ENCODE measurements at places on chromosomes 7 and 10.

DNA sequence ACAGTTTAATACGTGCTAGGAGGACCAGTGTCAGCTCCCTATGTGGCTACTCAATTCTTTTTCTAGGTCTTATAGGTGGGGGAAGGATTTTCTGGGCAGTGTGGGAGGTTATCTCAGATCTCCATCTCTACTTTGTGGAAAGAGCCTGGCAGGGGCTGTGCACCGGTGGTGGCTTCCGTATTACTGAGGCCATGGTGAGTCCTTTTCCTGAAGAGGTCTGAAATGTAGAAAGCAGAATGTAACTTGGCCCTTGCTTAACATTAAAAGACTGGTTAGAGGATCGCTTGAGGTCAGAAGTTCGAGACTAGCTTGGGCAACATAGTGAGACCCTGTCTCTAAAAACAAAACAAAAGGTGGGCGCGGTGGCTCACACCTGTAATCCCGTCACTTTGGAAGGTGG lies 2.7 kb upstream of the TPST1 start:
- DNase-seq = no peak

DNA sequence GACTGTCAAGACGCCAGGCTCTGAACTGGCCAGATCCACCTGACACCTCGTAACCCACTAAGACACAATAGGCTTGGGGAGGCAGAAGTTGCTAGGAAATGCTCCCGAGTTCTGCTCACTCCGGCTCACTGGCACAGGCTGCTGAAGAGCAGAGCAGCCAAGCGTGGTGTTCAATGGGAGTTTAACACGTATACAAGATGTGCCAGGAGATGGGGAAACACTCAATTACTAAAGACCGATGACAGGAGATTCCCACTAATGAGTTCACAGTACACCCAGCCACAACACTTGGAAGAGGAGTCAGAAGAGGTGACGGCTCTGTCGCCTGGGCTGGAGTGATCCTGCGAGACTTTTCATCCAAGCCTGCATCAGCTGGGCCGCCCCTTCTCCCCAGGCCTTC lies 303.4 kb downstream of the GFRA1 start:
- no peak for DNase-seq

DNA sequence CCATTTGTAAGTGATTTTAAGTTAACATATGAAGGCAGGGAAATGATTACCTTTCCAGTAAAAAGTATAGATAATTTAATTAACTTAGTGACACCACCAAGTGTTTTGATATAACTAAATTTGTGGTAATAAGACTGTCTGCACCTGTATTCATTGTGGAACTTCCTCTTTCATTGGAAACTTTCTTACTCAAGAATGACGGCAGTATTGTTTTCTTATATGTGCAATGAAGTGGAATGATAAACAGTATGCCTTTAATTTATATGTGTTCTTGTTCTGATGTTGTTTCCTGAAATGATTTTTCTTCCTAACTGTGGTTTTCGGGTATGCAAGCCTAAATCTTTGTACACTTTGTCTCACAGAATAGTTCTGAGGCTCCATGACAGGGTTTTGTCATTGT lies 46.4 kb downstream of the CASD1 start:
- DNase-seq = no peak

DNA sequence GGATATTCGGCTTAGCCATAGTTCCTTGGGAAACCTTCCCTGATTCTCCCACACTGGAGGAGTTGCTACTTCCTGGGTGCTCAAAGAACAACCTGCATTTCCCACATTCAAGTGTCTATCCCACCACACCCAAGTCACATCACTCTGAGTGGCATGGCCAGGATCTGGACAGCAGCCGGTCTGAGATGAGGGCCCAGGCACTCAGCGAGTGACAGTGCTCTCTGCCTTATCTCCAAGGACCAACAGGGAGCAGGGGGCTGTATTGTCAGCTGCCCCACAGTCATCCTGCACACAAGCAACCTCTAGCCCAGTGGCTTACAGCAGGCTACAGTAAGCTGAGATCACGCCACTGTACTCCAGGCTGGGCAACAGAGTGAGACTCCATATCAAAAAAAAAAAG lies 16.1 kb upstream of the SLC18A3 start:
- no peak for DNase-seq

- no peak for DNase-seq
Observed at GRCh38 chr10:76119515-76119914, 688.1 kb downstream of the LRMDA start.

GRCh38 chr10:22609719-22610465 lies 104.5 kb downstream of the PIP4K2A start:
- DNase-seq = no peak

- DNase-seq = no peak
Observed at GRCh38 chr10:109919220-109919619, 4.1 kb downstream of the XPNPEP1 start.

DNA sequence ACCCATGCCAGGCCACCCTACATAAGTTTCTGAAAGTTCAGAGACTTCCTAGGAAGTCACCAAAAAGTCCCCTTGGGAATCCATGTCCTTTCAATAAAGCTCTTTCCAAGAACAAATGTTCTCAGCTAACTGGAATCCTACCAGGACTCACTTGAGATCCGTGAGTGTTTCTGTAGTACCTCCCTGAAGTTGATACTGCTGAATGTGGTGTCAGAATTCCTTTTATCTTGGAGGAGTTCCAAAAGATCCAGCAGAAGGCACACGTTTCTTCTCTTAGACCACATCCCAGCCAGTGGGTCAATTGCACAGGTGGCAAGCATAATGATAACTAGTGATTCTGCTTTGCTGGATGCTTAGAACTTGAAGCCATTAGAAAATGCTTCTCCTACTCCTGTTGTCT lies 689.7 kb upstream of the IGFBP3 start:
- no peak for DNase-seq

DNA sequence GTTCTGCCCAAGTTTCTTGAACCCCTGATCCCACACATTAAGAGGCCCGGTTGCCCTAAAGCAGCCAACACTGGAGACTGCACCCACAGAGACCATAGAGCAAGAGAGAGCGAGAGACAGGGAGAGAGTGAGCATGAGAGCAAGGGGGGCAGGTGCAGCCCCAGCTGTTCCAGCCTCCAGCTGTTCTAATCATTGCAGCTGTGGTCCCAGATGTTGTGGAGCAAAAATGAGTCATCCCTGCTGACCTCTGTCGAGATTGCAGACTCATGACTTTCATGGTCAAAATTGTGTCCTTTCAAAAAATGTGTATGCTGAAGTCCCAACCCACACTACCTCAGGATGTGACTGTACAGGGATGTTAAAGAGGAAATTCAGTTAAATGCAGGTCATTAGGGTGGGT lies 143.9 kb upstream of the FRMD4A start:
- DNase-seq = no peak

GRCh38 chr7:333393-333764 lies 43.4 kb downstream of the FOXL3 start:
- no peak for DNase-seq

- no peak for DNase-seq
Observed at GRCh38 chr7:113392421-113392820, 274.1 kb upstream of the SMIM30 start.

GRCh38 chr10:27998954-27999275 lies at the start of gene ODAD2:
ODAD2 (minus strand) TSS chr10:27999079; CDS start chr10:27995142, 3,937 bp downstream.
- no peak for DNase-seq

GRCh38 chr7:79282882-79283602 lies 170.4 kb downstream of the MAGI2 start:
- DNase-seq = no peak

- no peak for DNase-seq
Observed at GRCh38 chr7:28240481-28240880, 59.9 kb upstream of the JAZF1 start.

GRCh38 chr7:14717816-14718215 lies 184.7 kb downstream of the DGKB start:
- DNase-seq = no peak

GRCh38 chr10:30737931-30738391 lies 108.4 kb upstream of the LYZL2 start:
- no peak for DNase-seq

DNA sequence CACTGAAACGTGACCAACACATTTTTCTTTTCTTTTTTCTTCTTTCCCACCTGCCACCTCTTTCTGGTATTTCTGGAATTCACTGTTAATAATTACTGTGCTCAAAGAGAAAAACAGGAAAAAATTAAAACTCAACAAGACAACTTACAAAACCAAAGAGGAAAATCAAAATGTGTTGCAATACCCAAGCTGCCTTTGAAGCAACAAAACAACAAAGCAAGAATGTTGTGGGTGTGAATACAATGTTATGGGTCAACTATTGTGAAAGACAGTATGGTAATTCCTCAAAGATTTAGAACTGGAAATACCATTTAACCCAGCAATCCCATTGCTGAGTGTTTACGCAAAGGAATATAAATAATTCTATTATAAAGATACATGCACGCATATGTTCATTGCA lies 415.1 kb downstream of the GFRA1 start:
- DNase-seq = no peak

DNA sequence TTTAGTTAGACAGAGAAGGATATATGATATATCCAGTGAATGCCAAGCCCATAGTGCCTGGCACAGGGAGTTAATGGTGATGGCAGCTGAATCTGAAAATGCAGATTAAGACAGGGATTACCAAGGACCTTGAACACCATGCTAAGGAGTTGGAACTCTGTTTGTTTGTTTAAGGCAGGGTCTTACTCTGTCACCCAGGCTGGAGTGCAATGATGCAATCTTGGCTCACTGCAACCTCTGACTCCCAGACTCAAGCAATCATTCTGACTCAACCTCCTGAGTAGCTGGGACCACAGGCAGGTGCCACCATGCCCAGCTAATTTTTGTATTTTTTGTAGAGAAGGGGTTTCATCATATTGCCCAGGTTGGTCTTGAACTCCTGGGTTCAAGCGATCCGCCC lies 1.6 kb downstream of the AKR1D1 start:
- DNase-seq = no peak

GRCh38 chr7:76057813-76058145 lies 9.9 kb downstream of the MDH2 start:
- DNase-seq = no peak

DNA sequence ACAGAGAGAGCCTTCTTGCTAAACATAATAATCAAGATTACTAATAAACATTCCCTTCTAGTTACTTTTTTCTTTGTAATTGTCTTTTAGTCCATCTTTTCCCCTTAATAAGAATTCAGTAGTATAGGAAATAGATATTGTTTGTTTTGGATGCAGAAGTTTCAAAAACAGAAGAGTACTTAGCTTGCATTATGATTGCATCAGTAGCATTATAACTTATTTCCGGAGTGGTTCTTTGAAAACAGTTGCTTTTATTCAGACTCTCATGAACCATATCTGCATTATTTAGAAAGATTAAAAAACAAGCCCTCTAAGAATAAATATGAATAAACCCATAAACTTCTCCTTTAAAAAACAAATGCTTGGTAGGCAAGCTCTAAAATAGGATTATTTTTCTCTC lies 34.0 kb upstream of the DKK1 start:
- no peak for DNase-seq

DNA sequence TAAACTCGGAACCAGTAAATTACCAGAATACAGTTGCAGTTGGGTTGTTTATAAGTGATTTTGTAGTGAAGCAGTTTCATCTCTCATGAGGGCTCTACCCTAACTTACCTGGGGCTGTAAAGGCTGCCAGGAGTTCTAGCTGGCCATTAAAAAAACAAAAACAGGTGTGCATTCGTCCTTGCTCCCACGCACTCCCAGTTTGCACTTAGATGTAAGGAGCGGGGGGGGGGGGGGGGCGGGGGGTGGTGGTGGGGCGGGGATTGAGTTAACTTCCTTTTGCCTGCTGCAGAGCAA lies 2.3 kb upstream of the PFKFB3 start:
- DNase-seq = no peak
